ENCODE measurements at places on chromosomes 4 and X.

- DNase-seq: no peak
These were observed 119.9 kb upstream of the HS3ST1 start for GRCh38 chr4:11548597-11549082.

GRCh38 chr4:163493643-163494359, 689 bp upstream of the TMA16 start:
- peak; percentile 59 for DNase-seq

DNA sequence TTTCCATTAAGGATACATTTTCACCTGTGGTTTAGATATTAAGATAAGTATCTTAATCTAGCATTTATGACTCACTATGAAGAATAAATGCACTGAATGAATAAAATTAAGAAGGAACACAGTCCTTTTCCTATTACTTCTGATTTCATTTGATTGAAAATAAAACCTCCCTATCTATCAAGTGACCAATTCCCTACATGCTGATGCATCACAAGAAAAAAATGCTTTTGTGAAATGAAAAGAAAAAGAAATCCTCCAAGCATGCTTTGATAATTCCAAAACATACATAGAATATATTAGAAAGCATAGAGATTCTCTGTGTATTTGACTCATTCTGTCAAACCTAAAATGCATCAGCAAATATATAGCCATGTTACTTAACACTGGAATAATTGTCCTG, 37.1 kb downstream of the PCDH10 start:
- DNase-seq: no peak

GRCh38 chr4:164935363-164935762, 42.1 kb downstream of the TRIM61 start:
- DNase-seq: peak; percentile 69

DNA sequence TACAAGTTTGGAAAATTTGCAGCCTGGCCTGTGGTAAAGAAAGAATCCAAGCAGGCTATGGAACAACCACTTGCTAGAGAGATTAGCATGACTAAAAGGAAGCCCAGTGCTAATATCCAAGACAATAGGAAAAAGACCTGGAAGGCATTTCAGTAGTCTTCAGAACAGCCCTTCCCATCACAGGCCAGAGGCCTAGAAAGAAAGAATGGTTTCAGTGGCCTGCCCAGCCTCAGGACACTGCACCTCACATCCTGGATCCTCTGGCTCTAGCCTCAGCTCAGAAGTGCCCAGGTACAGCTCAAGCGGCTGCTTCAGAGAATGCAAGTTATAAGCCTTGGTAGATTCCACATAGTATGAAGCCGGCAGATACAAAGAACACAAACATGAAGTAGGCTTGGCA, 449.8 kb upstream of the AR start:
- DNase-seq: no peak

GRCh38 chrX:30702736-30703135, 49.5 kb downstream of the GK start:
- DNase-seq: no peak

DNA sequence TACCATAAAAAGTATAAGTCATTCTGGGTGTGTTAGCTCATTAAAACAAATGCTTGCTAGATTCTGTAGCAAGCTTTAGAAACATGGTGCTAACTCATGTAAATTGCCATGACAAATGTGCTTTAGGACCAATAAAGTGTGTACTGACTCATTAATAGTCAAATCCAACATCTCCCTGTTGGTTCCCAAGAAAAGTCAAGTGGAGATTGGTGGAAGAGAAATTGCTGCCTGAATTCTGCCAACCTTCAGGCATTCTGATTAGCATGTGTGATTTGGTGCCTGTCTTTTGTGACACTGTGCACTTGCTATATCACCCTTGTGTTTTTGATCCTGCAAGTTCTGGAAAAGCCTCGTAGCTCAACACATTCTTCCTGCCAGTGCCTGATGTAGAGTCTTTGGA, 503.8 kb upstream of the BOD1L1 start:
- no peak for DNase-seq

- no peak for DNase-seq
These were observed 496.5 kb downstream of the RPA4 start for GRCh38 chrX:97380200-97380599.

Measured in NAMALWA (cell line).